Fibroblast of villous mesenchyme (primary cell): ENCODE measurements at places on chromosomes 7 and 10. TPM values are rescaled to one million over a fixed set of nuclear protein-coding genes. Genes with fewer than 3 reads are reported as not detected.

DNA sequence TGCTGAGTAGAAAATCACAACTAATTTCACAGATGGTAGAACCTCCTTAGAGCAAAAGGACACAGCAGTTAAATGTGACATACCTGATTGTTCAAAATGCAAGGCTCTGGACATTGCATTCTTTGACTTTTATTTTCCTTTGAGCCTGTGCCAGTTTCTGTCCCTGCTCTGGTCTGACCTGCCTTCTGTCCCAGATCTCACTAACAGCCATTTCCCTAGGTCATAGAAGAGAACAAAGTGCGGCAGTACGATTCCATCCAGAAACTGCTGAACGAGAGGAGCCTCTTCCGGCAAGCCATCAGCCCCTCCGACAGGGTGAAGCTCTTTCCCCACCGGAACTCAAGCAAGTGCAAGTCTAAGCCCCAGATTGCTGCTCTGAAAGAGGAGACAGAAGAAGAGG lies 186.9 kb downstream of the CFTR start:
- no peak for DNase-seq

GRCh38 chr10:13739183-13739582 lies 152.4 kb downstream of the PRPF18 start:
- DNase-seq, result no peak

DNA sequence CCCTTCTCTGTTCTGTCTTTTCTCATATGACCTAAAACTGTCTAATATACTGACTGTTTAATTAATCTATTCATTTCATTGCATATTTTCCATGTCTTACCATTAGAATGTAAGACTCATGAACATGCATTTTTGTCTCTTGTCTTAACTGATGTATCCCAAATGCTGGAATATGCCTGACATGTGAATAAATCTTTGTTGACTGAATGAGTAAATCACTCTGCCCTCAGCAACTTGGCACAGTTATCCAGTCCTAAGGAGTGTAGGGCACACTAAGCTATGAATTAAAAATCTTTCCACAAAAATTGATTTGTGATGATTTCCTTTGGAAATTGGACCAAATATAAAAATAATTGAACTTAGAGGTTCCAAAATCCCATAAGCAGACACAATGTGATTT lies 111.3 kb downstream of the ETV1 start:
- DNase-seq, result no peak

Gene STAG3
- total RNA-seq, result under 0.01 and 0.64 TPM in 2 replicates

DNA sequence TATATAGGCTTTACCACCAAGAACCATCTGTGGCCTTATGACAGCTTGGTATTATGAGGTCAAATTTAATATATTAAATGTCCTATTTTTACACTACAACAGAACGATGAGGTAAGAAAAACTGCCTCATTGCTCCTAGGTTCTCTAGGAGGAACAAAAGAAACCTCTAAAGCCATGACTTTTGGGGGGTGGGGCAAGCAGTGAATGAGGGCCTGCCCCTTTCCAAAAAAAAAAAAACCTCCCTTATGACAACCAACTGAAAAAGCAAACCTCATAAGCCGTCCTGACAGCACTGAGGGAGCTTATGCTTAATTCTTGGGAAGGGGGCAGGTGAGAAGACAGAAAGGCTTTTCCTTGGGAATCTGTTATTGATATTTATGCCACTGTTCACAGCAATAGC lies 116.6 kb downstream of the KMT2E start:
- no peak for DNase-seq

DNA sequence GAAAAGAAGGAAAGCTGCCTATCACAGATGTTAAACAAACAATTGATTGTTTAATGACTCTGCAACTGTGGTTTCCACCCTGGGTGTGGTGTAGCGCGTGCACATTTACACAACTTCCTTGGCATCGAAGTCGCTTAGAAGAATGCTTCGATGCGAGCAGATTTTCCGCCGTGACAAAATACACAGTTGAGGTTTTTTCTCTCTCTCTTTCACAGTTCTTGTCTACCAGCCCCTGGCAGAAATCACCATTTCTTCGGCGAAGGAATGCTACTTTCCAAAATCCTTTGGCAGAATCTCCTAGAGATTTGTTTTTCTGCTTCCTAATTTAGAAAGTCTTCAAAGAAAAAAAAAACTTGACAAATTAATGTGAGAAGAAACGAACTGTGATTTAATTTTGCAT lies 70.7 kb upstream of the C1QL3 start:
- DNase-seq, result no peak

Gene DLG5
- total RNA-seq, result 33.5 and 39.7 TPM in 2 replicates

DNA sequence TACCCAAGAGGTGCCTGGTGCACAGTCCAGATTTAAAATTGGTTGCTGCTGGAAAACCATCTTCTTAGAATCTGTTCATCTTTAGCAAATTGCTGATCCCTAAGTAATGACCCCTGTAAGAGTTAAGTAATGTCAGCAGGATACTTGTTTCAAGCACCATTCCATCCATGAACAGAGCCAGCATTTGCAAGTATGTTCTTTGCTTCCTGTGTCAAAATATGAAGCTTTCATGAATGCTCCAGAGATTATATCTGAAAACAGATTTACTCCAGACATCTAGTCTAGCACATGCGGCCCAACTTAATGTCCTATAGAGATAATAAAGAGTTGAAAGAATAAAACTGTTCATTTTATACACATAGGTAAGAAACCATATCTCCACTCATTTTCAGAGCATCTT lies 98.7 kb upstream of the ZNF438 start:
- DNase-seq, result no peak

DNA sequence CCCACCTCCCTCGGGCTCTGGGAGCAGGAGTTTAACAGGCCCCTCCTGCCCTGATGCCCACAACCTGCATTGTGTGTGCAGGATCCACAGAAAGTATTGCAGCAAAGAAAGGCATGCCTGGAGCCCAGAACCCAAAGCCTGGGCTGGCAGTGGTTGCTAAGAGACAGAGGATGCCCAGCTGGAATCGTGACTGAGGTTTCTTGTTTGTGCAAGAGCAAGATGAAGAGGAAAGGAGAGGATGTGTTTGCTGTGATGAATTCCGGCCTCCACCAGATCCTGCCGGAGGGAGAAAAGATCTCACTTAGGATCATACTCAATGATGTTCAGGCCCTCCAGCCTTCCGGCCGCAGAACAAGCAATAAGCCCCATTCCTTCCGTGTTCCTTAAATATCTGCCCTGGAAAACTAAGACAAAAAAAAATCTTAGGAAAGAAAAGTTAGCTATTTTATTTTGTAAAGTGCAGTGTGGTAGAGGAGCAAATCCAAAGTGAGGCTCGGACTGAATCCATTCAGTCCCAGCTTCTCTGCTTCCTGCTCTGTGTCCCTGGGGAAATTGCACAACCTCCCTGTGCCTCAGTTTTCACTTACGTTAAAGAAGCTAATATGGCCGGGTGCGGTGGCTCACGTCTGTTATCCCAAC lies 57.1 kb downstream of the SLIT1 start:
- no peak for DNase-seq

DNA sequence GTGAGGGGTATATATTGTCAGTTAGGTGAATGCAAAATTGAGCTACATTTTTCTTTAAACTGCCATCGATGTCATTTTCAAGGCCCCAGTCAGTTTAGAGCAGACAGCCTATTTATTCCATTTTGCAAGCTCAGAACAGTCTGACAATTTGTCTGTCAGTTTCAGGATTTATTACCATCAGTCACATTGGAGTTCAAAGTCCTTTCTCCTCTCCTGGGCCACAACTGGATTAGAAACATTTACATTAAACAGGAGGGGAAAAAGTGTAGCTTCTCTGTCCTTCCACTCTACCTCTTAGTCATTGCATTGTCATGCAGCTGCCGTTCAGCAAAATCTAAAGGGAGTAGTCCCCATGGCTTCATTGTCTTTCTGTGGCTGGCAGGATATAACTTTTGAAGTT lies 3.5 kb upstream of the GHITM start:
- DNase-seq, result no peak
